ENCODE measurements at places on chromosomes 2 and 18. TPM values are rescaled to one million over a fixed set of nuclear protein-coding genes. Genes with fewer than 3 reads are reported as not detected.

- no peak for DNase-seq
- H3K4me3 ChIP-seq: no peak within 1 kb of the TSS
- no peak within 1 kb of the TSS for H3K27ac ChIP-seq
- H3K36me3 ChIP-seq: no peaks in the 10 kb centered on the region
Measured at GRCh38 chr2:165239230-165239629, at the start of gene SCN2A. Gene SCN2A, plus strand, starts transcription at chr2:165239414. Its CDS starts 56,410 bp downstream, at chr2:165295824.

The KIF5C gene
- 1.3 TPM for total RNA-seq

The KYNU gene
- total RNA-seq: 3.9 TPM

GRCh38 chr2:43021791-43022509 lies 204.5 kb downstream of the ZFP36L2 start:
- no peaks in the 10 kb centered on the region for H3K27me3 ChIP-seq
- H3K27ac ChIP-seq: no peak overlapping the region
- no peak for DNase-seq
- H3K4me3 ChIP-seq: no peak overlapping the region
- H3K36me3 ChIP-seq: no peaks in the 10 kb centered on the region

The PNKD gene
- total RNA-seq: 66.4 TPM

DNA sequence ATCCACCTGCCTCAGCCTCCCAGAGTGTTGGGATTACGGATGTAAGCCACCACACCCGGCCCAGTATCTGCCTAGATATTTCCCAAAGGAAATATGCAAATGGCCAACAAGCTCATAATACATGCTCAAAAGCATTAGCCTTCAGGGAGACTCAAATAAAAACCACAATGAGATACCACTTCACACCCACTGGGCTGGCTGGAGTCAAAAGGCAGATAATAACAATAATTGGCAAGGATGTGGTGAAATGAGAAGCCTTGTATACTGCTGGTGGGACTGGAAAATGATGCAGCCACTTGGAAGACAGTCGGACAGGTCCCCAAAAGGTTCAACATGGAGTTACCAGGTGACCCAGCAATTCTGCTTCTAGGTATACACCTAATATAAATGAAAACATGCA lies 20.5 kb upstream of the ZNF516 start:
- no peak for DNase-seq
- H3K27ac ChIP-seq: no peak overlapping the region
- no peaks in the 10 kb centered on the region for H3K36me3 ChIP-seq
- H3K27me3 ChIP-seq: no peaks in the 10 kb centered on the region
- no peaks in the 10 kb centered on the region for H3K4me1 ChIP-seq

- no peak overlapping the region for H3K27ac ChIP-seq
- no peaks in the 10 kb centered on the region for H3K4me1 ChIP-seq
- DNase-seq: no peak
- no peaks in the 10 kb centered on the region for H3K36me3 ChIP-seq
Measured at GRCh38 chr18:43279015-43279744, 1.9 kb upstream of the SYT4 start.

- H3K27me3 ChIP-seq: no peaks in the 10 kb centered on the region
- H3K36me3 ChIP-seq: no peaks in the 10 kb centered on the region
- no peak overlapping the region for H3K27ac ChIP-seq
Measured at GRCh38 chr2:2763351-2764000, 432.4 kb upstream of the MYT1L start.

The IL36G gene
- 28.8 TPM for total RNA-seq

The TPO gene
- total RNA-seq: 1.3 TPM

DNA sequence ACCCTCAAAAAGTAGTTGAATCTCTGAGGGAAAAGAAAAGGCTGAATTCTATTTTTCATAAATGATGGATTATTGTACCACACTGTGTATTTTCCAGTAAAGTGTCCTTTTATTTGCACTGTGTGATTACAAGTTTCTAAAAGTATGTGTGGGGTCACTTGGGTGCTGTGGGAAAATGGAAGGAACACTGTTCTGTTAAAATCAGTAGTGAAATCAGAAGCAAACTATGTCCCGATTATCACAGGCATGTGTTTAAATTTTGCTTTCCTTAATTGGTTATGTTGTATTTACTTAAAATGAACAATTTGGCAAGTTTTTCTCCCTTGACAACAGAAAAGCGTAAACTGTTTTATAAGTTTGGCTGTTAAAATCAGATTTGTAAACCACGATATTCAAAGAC lies 353.1 kb downstream of the ARHGAP15 start:
- no peak for DNase-seq
- H3K4me1 ChIP-seq: peaks cover 4% of the 10 kb centered on the region
- no peaks in the 10 kb centered on the region for H3K36me3 ChIP-seq
- H3K4me3 ChIP-seq: no peak overlapping the region
- no peaks in the 10 kb centered on the region for H3K27me3 ChIP-seq
- H3K27ac ChIP-seq: peak overlapping the region; percentile 63

The CRACDL gene
- total RNA-seq: 13.0 TPM

DNA sequence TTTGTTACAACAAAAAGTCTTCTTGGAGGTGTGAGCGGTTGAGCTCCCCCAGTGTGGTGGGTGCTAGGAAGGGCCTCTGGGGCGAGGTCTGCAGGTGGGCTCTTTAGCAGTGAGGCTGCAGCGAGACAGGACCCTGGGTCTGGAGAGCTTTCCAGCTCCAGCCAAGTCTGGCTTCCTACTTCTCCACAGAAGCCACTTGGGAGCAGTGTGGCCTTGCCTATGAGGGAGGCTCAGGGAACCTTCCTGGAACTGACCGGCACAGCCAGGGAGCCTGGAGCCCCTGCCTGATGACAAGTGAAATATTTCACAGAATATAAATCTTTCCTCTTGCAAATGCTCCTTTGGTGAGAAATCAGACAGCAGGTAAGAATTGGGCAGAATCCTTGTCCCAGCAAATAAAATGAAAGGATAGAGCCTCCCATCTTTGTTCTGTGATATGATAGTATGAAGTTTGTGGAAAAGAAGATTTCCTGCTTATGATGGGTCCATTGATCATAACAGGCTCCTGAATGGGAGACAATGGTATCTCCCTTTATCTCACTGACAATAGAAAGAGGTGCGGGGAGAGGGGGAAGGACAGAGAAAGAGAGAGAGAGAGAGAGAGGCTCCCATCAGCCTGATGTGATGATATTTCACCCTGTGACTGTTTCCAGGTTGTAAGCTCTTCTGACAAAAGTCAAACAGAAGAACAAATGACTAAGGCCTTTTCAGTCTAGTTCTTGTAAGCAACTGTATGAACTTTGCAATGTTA lies 289.8 kb upstream of the SPRED2 start:
- no peaks in the 10 kb centered on the region for H3K36me3 ChIP-seq
- DNase-seq: no peak

The COBLL1 gene
- total RNA-seq: 58.6 TPM

DNA sequence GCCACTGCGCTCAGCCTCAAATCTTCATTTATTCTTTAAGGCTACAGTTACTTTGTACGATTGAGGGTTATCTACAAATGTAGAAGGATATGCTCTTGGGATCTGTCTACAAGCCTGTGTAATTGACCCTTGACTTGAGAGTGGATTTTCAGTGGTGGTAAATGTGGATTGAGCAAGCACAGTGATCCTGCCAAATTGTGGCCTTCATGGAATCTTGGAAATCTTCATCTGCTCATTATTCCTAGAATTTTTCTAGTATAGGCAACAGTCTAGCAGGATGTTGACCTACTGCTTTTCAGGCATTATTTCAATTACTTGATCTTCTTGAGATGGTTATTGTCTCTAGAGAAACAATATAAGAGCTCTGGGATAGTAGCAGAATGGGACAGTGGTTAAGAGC lies 226.1 kb upstream of the REV1 start:
- H3K27ac ChIP-seq: no peak overlapping the region
- H3K4me3 ChIP-seq: no peak overlapping the region
- H3K27me3 ChIP-seq: no peaks in the 10 kb centered on the region
- DNase-seq: no peak
- peaks cover 5% of the 10 kb centered on the region for H3K4me1 ChIP-seq
- H3K36me3 ChIP-seq: no peaks in the 10 kb centered on the region

DNA sequence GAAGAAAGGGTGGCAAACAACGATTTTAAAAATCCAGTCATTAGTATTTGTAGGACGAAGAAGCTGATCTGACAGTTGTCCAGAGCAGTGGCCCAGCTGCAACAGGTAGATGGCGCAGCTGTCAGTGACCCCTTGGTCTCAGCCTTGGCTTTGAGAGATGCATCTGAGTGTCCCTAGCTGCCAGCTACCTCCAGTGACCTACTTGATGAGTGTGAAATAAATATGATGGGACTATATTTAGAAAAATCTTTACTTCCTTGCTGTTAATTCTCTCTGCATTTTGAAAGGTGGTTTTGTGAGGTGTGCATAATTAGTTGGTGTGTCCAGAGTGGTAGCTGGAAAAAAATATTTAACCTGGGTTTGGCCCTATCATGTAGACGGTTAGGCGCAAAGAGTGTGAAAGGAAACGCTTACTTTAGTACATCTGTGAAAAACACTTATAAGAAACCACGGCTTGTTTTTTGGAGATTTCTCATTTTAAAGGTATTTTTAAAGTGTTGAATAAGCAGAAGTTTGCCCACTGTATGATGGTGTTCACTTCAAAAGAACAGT lies 963 bp downstream of the INPP1 start:
- DNase-seq: no peak
- peaks cover 30% of the 10 kb centered on the region for H3K4me1 ChIP-seq
- no peaks in the 10 kb centered on the region for H3K27me3 ChIP-seq
- no peaks in the 10 kb centered on the region for H3K36me3 ChIP-seq
- peak overlapping the region; percentile 97 for H3K27ac ChIP-seq
- peak overlapping the region; percentile 87 for H3K4me3 ChIP-seq

The MPP4 gene
- not detected for total RNA-seq

DNA sequence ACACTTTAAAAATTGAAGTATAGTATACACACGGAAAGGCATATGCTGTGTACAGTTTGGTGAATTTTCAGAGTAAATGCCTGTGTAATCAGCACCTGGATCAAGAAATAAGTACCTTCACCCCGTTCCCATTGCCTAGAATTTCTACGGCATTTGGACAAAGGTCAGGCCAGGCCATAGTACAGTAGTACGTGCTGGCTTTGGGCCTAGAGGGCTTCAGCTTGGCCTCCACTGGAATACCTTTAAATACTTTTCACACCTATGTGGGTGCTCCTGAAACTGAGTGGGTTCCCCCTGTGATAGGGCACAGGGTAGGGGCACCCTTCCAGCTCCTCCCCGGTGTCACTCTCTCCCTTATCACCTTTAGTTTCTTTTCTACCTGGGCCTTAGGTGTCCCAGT lies 26.5 kb downstream of the TET3 start:
- DNase-seq: no peak
- H3K4me3 ChIP-seq: no peak overlapping the region
- H3K4me1 ChIP-seq: peaks cover 50% of the 10 kb centered on the region
- no peaks in the 10 kb centered on the region for H3K27me3 ChIP-seq
- H3K36me3 ChIP-seq: no peaks in the 10 kb centered on the region
- H3K27ac ChIP-seq: no peak overlapping the region

DNA sequence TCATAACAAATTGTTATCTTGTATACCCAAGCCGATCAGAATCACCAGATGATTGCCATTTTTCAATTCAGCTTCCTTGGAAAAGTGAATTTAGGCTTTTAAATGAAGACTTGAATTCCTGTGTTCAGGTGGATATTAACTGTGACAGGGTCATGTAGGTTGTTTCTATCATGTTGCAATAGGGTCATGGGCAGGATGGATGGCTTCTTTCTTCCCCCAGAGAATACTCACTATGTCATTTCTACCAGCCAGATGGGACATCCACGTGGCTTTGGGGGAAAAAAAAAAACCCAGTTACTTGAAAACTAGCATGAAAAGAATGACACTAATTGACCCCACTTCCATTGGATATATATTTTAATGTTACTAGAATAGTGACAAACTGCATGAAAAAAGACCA lies 14.6 kb upstream of the DSG2 start:
- H3K27me3 ChIP-seq: no peaks in the 10 kb centered on the region
- no peak overlapping the region for H3K27ac ChIP-seq
- no peak for DNase-seq
- H3K36me3 ChIP-seq: no peaks in the 10 kb centered on the region
- no peak overlapping the region for H3K4me3 ChIP-seq

- no peak overlapping the region for H3K4me3 ChIP-seq
- H3K36me3 ChIP-seq: no peaks in the 10 kb centered on the region
- H3K27me3 ChIP-seq: no peaks in the 10 kb centered on the region
Measured at GRCh38 chr2:696463-696862, 19.3 kb upstream of the TMEM18 start.
